GM04503 (cell line): ENCODE measurements at places on chromosomes 1 and 21.

DNA sequence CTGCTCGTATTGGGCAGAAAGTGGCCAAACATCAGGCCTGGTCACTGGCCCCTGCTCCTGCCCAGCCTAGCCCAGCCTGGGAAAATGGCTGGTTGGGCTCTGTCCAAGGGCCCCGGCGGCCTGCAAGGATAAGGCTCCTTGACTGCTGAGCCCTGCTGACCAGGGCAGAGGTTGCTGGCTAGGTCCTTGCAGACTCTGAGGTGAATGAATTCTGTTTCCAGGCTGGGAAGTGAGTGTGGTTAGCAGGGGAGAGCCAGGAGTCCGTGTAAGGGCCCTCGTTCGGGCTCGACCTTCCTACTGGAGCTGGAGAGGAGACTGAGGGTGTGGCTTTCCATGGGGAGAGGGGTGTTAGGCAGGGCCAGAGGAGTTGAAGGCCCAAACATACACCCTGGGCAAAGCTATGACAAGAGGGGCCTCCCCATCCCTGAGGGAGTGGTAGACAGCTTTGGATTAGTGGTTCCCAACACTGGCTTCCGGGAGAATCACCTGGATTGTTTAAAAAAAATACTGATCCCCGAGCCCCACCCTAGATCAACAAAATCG, 20.6 kb downstream of the CSF1 start:
- DNase-seq, result peak; percentile 52

DNA sequence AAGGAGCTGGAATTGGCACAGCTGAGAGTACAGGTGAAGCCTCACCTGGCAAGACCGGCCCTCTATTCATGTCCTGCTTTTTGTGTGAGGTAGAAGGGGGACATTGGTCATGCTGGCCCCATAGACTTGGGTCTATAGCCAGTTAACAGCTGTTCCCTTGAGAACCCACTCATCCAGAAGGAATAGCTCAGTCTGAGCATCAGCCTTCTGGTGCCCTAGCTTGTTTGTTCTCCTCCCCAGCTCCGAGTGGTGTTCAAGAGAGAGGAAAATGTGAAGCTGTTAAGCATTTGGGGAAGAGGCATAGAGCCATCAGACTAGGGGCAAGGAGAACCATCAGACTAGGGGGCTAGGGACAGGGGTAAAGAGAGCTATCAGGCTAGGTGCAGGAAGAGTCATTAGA, 290.9 kb downstream of the SIPA1L2 start:
- no peak for DNase-seq

DNA sequence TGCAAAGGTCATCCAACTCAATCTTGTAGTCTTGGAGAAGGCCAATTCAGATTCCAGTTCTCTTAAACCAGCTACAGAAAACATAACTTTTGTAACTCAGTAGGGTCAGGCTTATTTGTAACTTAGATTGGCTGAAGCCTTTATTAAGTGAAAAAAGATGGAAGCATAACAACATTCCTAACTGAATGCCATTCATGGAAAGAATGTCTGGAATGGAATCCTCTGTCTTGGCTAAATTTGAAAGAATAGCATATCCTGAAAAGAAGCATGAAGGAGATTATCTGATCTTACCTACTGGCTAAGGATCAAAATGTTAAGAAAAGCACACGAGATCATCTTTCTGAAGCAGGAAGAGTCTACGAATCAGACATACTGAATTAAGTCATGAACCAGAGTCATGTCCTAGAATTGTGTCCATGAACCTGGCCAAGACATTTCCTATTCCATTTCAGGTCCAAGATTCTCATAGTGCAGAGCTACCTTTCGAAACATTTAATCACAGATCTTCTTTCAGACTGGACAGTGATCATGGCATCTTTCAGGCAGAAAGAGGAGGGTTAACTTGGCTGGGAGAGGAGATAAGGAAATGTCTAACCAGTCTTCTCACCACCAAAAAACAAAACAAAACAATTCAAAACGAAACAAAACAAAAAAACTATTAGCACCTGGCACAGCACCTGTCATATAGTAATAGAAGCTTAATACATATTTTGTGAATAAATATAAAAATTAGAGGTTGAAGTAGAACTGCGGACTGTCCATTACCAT, 75.6 kb downstream of the XCL2 start:
- peak; percentile 60 for DNase-seq

- no peak for DNase-seq
Measured at GRCh38 chr21:16125274-16125673, 395.5 kb downstream of the USP25 start.

GRCh38 chr1:66137235-66137634, 344.5 kb downstream of the PDE4B start:
- peak; percentile 22 for DNase-seq

DNA sequence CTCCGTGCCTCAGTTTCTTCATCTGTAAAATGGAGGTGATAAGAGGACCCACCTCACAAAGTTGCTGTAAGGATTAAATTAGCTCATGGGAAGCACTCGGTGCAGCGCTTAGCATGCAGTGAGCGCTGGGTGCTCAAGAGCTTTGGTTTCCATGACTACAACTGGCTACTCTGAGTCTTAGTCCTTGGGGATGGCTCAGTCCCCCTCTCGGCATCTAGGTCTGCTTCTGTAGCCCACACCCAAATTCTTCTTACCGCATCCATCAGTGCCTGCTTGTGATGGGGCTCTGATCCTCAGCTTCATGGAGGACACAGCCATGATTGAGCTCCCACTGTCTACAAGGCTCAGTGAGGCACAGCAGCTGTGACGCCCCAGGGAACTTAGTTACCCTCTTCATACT, 159.0 kb downstream of the ACTL8 start:
- no peak for DNase-seq

GRCh38 chr1:202688401-202688800, 21.9 kb downstream of the SYT2 start:
- no peak for DNase-seq

- DNase-seq, result no peak
Measured at GRCh38 chr1:234776876-234777855, 167.2 kb upstream of the IRF2BP2 start.

DNA sequence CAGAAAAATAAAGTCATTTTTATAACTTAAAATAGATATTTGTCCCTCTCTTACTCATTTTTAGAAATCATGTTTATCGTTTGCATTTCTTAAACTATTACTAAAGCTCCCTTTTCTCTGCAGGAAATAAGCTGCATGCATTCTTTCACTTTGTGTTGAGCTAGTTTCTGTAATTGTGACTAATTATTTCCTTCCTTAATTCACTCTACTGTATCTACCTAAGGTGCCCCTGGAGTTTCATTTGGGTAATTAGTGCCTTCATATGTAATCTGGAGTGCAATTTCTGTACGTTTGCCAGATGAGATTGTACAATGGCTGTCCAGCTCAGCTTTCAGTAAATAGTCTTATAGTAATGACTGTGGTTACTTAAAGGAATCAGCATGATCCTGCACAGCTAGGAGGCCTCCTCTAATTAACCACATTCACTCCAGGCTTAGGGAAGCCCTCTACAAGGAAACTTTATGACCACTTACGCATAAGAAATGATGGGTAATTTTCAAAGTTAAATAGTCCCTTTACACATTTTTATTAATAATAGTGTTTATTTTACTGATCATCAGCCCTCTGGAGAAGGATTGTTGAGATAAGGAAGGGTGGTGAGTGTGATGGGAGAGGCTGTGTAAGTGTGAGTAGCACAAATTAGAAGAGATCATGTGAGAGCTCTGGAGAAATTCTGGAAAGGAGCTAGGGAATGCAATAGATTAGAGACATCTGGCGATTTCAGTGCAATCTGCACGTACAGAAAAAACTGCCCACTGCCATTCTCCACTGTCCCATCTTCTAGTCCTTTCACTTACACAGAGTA, 86.8 kb downstream of the LRRC8C start:
- DNase-seq, result no peak

- no peak for DNase-seq
Measured at GRCh38 chr21:37058261-37058660, 14.6 kb downstream of the PIGP start.

DNA sequence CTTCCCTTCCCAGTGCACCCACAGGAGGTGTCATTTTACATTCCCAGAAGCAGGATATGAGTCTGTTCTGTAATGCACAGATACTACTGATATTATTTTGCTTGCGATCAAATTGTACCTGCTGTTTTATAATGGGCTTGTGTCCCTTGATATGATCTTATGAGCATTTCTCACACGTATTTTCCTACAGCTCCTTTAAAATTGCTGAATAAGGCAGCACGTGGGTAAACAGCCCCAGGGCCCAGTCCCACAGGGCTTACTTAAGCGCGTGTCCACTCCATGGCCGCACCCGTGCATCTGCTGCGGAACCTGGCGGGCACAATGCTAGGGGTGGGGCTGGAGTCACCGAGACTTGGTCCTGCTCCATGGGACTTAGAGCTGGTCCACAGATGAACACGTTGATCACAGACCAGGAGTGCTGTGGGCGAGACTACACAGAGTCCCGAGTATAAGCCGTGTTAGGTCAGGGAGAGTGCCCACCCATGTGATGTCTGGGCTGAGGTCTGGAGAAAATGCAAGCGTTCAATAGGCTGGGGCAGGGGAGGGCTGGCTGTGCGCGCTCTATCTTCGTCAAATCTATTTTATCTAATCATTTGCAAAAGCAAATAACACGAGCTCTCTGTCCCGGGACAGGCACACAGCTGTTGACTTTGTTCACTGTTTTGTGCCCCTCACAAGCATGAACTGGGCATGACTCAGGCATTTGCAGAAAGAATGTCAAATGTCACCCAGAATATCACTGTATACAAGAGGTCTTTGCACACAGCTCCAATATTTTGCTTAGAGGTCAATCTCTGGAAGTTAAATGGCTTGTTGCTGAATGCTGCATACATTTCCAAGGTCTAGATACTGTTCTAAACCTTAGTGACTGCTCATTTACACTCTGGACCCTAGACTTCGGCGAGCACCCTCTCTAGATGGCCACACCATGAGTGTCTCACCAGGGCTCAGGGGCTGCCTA, 119.3 kb downstream of the CRYAA start:
- no peak for DNase-seq

GRCh38 chr1:241638909-241639622, 1.1 kb downstream of the CHML start:
- no peak for DNase-seq

DNA sequence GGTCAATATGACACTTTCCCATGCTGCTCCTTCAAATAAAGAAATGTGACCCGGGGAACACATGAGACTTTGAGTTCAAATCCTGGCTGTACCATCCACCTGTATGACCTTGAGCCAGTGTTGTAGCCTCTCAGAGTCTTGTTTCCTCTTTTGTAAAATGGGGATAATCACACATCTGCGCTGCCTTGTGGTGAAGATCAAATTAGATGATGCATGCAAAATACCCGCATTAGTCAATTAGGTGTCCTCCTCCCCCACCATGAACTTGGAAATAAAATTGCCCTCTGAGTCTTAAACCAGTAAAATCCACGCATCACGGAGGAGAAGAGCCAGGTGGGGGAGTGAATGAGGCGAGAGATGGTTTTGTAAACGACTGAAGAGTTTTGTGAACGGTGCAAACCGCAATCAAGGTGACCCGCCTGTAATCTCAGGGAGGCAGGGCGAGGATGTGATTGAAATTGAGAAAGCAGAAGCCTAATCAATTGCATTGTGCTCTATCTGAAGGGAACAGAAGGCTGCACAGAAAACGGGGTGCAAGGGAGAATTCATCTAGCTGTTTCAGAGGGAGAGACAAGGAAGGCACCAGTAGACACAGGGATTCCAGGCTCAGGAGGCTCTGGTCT, 5.8 kb upstream of the AHDC1 start:
- no peak for DNase-seq

- no peak for DNase-seq
Measured at GRCh38 chr1:226960256-226960655, 20.2 kb downstream of the COQ8A start.

GRCh38 chr1:183719289-183719688, 66.2 kb upstream of the APOBEC4 start:
- DNase-seq, result no peak

DNA sequence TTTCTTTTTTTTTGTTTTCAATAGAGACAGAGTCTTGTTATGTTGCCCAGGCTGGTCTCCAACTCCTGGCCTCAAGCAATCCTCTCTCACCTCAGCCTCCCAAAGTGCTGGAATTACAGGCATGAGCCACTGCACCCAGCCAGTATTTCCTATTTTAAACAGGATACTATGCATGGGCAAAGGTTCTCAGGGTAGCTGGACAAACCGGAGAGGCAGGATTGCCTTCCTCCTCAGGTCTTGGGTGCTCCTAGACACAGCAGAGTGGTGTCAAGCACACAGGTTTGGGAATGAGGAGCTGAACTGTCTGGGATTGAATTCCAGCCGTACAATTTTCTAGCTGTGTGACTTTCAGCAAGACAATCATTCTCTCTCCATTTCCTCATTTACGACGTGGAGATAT, 22.9 kb upstream of the HNRNPU start:
- DNase-seq, result no peak

- DNase-seq, result no peak
Measured at GRCh38 chr1:18819203-18819602, 40.3 kb downstream of the TAS1R2 start.

GRCh38 chr1:91549041-91549735, 48.5 kb downstream of the CDC7 start:
- no peak for DNase-seq

GRCh38 chr1:169585181-169585580, 1.1 kb downstream of the F5 start:
- DNase-seq, result no peak

GRCh38 chr1:116825720-116826438, 71.6 kb downstream of the CD2 start:
- DNase-seq, result no peak

GRCh38 chr1:231159963-231160761, 1.7 kb upstream of the TRIM67 start:
- DNase-seq, result no peak

- DNase-seq, result peak; percentile 61
Measured at GRCh38 chr1:26848941-26849774, 13.8 kb upstream of the SFN start.

DNA sequence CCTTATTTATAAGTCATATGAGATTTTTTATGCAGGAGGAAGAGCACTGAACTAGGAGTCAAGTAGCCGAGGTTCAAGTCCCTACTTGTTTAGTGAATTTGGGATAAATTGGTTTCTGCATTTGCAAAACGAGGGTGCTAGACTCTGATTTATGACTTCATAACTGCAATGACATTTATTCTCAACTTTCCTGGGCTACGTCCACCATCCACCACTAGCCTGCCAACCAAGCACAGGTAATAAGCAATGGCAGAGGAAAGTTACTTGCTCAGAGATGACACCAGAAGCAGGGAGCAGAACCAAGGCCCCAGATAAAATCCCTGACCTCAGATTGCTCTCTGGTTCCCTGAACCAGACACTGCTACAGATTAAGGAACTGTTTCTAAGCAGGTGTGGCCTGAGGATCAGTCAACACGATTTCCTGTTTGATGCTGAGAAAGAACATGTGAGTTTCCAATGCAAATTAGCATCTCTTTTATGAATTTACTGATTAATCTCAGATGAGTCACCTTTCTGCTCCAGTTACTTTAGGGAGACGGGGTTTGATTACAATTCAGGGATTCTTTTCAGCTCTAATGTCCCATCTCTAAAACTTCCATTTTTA, 52.7 kb downstream of the PLPP3 start:
- no peak for DNase-seq

- peak; percentile 65 for DNase-seq
Measured at GRCh38 chr21:45439161-45439872, 34.4 kb downstream of the COL18A1 start.

DNA sequence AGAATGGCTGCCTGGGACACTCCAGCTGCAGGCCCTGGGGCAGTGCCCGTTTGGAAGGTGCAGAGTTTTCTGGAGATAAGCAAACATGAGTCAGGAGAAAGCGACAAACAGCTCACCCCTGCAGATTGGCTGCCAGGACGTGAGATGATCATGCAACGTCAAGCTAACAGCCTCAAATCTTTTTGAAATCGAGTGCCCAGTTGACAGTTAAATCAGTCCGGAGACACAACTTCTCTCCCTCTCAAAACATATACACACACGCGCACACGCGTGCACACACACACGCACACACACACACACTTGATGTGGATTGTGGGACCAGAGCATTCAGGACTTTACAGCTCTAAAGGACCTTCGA, 49.4 kb downstream of the TENT5C start:
- no peak for DNase-seq
